ENCODE measurements at places on chromosomes 3 and 15.
A peak's percentile ranks its signal among the peaks of the same experiment; 100 is the strongest.

GRCh38 chr3:158165730-158166129, 55.8 kb downstream of the RSRC1 start:
- DNase-seq = no peak

DNA sequence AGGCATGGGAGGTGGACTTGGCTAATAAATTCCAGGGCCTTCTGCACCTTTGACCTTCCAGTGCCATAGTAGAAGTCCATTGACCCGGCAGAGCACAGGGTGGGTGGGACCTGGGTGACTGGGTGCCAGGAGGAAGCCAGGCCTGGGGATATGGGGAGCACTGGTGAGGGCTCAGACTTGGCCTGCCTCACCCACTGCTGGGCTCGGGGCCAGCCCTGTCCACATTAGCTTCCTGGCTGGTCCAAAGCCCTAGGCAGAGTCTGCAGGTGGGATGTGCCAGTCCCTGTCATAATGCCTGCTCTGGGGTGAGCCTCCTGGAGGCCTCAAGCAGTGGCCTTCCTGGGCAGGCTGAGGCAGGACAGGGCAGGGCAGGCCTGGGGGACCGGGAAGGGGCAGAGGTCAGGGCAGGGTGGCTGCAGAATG, 38.1 kb upstream of the CHRNB4 start:
- DNase-seq = no peak

DNA sequence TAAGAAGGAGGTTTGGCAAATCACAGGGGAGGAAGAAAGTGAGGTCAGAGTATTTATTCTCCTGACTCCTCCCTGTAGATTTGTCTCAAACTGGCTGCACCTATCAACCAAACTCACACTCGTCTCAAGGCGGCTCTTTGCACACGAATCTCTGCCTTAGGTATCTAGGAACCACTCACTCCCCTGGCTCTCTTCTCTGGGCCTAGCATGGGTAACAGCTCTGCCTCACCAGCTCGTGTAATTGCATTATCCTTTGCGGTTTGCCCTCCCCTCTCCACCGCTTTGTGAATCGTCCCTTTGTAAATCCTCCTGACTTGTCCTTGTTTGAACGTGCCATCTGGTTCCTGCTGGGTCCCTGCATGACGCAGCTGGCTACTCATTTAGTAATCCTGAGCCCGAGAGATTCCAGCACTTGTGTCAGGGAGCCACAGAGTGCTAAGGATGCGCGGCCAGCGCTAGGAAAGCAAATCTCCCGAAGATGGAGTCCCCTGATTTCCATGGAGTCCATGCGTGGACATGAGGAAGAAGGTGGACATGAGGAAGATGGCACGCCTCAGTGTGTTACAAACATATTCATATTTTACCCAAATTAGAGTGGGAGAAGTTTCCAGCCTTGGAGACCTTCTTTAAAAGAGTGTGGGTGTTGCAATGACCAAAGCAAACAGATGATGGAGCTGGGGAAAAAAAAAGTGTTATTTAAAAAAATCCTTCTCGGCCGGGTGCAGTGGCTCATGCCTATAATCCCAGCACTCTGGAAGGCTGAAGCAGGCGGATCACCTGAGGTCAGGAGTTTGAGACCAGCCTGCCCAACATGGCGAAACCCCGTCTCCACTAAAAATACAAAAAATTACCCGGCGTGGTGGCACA, 26.7 kb downstream of the NRROS start:
- DNase-seq = peak; percentile 76

- no peak for DNase-seq
These were observed 144.2 kb downstream of the LRTM1 start for GRCh38 chr3:54783611-54784010.

GRCh38 chr15:38103564-38103963, 149.1 kb upstream of the SPRED1 start:
- no peak for DNase-seq

DNA sequence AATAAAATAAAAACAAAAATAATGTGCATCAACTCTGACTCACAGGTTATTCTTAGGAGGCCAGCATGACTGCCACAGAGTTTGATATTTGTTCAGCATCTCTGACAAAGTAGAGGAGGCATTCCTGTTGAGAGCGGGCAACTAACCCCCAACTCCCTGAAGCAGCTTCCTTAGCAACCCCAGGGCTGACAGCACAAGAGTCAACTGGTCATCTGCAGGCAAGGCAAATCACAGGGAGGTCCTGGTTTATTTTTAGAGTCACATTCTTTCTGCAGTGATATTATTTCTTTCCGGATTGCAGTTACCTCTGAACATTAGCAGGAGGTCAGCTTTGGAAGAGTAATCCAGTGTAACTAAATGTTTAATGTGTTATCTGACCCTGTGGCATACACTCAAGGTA, 273.0 kb downstream of the PLCL2 start:
- no peak for DNase-seq

DNA sequence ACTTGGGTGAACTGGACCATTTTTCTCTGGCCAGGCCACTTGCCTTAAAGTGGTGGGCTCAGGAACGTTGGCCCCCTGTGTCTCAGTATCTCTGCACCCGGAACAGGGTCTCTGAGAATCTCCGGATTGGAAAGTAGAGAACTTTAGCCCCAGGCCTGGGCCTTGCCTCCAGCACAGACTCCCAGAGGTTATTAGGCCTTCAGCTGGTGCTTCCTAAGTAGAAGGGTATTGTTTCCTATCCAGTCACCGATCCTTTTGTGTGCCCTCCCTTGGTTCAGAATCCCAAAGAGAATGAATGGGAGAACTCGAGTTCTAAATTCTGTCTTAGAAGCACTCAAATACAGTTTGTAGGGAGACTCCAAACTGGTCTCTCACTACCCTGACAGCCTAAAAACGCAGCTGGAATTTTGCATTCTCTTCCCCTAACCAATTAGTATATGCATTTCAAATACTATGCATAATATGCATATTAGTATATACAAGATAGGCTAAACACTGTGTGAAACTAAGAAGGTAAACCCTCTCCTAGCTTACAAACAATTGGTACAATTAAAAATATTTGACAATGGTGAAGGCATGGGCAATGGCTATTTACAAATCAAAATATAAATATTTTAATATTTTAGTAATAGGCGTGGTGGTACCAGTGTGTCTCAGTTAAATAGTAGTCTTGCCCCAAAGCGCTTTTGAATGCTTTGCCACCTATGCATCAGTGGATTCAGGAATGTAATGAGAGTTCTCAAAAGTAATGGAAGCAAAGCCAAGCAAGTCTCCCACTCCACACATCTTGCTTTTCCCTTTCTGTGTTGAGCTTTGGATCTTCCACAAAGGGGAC, 48.5 kb upstream of the SLC4A7 start:
- no peak for DNase-seq

GRCh38 chr3:158458464-158458863, 112.5 kb upstream of the MLF1 start:
- peak; percentile 37 for DNase-seq

- no peak for DNase-seq
These were observed 71.4 kb upstream of the PCSK6 start for GRCh38 chr15:101560722-101561583.

- DNase-seq = no peak
These were observed 199.8 kb downstream of the TCF12 start for GRCh38 chr15:57118013-57118799.

DNA sequence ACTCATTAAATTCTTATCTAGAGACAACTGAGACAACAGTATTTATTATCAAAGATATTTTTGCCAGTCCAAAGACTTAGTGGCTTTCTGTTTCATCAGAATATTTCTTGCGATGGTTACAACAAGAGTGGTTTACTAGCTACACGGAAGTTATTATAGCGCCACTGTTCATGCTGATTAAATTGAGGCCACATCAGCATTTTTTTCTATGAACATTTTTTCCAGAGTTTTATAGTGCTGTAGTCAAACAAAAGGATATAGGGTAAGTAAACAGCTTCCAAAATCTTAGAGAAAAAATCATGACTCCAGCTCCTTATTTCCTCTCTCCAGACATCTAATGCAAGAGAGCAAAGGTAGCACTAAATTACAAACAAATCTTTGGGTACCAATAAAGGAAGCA, 1264.4 kb downstream of the ZPLD1 start:
- DNase-seq = no peak

GRCh38 chr3:14884665-14885064, 62.7 kb upstream of the NR2C2 start:
- DNase-seq = no peak

DNA sequence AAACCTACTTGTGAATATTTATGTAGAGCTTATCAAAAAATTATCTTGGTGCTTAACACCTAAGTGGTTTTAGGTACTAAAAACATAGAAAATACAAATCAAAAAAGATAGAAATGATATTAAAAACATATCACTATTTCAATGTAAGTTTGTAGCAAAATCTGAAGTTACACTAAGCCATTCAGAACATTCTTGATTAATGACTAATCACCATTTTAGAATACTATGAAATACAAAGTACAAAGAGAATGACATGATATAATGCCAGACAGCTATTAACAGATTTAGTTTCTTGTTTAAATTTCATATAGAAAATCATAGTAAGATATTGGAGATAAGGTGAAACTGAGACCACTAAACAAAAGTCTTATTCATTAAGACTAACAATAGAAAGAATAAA, 169.7 kb upstream of the AGTR1 start:
- DNase-seq = no peak

- DNase-seq = no peak
These were observed 2.7 kb upstream of the ARNT2 start for GRCh38 chr15:80401456-80401855.

DNA sequence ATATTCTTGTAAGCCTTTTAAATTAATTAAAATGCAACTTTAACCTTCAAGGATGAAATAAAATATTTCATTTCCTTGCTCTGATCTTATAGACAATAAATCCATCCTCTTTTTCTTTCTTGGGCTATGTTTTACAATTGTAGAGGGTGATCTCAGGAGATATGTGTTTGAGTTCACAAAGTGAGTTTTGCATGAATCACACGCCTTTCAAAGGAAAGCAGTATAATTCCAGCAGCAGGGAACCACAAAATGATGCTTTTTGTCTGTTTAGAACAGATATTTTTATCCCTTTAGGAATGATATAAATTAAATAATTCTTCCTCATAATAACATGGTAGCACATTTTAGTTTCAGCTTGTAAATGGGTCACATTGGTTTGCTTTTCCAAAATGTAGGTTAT, 191.2 kb downstream of the SEMA6D start:
- no peak for DNase-seq

DNA sequence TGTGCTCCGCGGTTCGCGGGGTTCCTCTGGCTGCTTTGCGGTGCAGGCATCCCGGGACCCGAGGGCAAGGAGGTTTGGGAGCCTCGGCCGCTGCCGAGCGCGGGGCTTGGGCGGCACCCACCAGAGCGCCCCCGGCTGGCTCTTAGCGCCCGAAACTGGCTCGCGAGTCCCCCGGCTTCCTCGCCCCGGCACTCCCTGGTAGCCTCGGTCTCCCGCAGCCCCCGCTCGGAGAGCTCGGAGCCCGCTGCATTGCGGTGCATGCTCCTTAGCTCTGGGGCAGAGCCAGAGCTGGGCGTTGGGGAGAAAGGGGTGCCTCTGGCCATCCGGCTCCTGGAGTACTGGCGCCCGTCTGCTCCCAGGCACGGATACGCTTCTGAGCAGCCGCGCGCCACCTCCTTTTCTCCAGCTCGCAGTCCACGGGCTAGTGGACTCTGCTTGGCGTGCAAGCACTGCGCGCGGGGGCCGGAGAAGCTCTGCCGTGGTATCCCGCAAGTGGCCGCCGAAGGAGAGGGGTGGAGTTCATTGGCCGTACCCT, 753 bp downstream of the EPHB1 start:
- no peak for DNase-seq

DNA sequence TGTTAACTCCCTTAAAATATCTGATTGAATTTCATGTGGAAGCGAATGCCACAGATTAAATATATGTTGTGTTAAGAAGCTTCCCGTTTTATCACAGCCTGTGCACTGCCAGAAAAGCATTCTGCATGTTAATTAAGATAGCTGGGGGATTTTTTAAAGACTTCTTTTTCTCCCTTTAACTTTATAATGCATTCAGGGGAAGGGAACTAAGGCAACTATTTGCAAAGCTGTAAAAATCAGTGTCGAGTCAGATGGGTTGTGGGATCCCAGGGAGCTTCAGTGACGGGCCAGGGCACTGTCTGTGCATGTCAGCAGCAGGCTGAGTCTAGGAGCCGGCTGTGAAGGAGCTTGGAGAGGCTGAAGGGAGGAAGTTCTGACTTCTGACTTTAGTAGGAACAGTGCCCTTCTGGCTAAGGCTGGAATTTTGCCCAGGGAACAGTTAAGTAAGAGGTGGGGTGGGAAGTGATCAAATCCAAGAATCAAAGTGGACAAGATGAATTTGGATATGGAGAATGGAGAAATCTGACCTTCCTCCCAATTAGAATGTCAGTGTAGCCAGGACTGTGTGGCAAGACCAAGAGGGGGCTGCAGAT, 77.7 kb downstream of the ABHD5 start:
- no peak for DNase-seq

DNA sequence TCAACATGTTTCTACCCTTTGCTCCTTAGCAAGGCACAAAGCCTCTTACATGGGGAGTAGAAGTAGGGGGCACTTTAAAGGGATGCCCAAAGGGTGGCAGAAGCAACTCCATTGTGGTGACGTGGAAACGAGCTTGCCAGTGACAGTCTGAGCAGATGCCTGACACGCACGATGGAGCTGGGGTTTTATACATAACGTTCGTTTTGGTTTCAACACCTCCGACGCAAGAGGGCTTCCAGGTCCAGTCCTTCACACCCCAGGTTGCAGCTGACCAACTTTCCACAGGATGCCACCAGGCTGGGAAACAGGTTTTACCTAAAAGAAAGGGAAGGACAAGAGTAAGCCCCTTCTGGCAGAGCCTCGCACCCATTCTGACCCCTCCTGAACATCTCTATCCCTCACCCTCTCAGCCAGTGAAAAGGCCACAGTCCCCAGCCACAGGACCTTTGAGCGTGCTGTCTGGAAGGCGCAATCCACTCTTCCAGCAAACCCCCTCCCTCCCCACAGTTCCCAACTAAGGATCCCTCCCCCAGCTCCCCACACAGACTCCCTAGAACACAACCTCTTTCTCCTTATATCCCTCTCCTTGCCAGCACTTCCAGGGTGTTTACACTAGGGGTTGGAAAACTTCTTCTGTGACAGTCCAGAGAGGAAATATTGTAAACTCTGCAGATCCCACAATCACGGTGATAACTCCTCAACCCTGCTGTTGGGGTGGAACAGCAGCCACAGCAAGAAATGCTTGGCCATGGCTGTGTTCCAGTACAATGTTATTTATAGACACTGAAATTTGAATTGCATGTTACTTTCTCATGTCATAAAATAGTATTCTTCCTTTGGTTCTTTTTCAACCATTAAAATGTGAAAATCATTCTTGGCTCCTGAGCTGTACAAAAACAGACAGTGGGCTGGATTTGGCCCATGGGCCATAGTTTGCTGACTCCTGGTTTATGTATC, 36.2 kb downstream of the FAM174B start:
- DNase-seq = no peak

All from epithelial cell of prostate (primary cell).